Stimulated activated CD8-positive, alpha-beta memory T cell treated with anti-CD3 and anti-CD28 coated beads, Interleukin-4, amount 100 ng/mL, for 1 hour (primary cell): ENCODE measurements at places on chromosomes 1 and 21.

DNA sequence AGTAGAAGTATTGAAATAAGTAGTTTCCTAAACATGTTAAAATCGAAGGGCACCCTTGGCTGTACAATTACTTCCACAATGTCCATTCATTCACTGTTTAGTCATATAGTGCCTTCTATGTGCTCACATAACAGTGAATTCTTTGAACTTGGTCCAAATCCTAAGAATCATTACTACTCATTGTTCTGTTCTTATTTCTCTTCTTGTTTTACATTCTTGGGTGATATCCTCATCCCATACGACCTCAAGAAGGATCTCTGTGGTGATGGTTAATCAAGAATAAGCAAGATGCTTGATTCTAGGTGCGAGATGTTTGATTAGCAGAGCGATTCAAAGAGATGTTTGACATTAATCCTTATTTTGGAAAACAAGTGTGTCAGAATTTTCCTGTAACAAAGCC lies 667.4 kb upstream of the ZP4 start:
- DNase-seq: no peak

- DNase-seq: no peak
Observed at GRCh38 chr21:38664841-38665240, 140.9 kb upstream of the ETS2 start.

DNA sequence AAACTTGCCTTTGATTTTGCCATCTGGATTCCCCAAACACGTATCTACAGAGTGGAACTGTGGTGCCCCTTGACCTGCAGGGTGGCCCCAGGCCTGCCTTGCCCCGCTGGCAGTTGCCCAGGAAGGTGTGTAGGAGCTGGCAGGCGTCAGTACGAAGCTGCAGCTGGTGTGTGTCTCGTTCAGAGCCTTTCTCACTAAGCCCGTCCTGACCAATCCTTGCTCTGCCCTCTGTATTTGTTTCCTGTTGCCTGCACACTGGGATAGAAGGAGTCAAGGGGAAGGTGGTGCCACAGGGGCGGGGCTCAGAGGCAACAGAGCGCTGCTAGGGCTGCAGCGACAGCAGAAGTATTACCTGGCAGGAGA lies 5.2 kb upstream of the VSIG8 start:
- DNase-seq: no peak

DNA sequence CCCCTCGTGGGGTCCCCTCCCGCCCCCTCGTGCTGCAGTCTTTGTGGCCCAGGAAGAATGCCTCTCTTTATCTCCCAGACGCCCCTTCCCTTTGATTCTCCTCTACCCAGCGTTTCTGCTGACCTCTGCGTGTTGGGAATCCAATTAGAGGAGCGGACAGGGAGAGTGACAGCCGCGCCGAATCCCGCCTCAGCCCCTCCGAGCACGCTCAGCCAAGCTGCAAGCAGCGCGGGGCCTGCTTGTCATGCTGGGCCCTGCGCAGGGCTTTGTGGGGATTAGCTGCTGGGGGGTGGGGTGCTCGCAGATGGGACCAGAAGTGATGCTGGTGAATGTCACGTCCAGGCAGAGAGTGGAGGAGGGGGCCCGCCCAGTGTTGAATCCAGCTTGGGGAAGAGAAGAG lies 91.1 kb downstream of the EPHB2 start:
- no peak for DNase-seq

DNA sequence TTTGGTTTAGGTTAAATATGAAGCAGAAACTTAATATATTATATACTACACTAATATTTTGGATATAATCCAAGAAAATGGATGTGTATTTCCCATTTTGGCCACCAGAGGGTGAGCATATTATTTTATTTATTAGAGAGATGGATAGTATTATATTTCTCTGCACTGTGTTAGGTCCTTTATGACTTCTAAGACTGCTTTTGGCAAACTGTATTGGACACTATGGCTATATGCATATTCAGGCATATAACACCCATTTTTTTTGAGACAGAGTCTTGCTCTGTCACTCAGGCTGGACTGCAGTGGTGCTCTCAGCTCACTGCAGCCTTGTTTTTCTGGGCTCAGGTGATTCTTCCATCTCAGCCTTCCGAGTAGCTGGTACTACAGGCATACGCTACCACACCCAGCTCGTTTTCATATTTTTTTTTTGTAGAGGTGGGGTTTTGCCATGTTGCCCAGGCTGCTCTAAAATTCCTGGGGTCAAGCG lies 17.8 kb upstream of the PGM1 start:
- no peak for DNase-seq
